Stimulated activated CD4-positive, alpha-beta T cell treated with anti-CD3 and anti-CD28 coated beads, Interleukin-12 subunit alpha, Interleukin-12 subunit beta, amount 100 ng/mL, for 48 hours (primary cell): ENCODE measurements at places on chromosomes 16 and 17.

DNA sequence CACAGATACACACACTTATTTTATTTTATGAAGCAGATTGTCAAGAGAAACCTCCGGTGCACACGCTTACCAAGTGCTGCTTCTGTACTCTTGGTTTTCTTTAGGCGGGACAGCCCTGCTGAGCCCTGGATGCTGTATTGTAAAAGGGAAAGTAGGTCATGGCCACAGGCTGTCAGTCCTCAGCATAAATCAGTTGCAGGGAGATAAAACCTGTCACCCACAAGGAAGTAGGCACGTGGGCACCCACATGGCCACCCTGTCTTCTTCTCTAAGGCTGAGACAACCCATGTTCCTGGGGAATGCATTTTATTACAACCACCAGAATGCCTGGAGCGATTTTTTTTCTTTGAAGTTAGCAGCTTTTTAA is 59.3 kb downstream of the ASIC2 start:
- DNase-seq = no peak

GRCh38 chr16:84518804-84519341 is 14.4 kb upstream of the MEAK7 start:
- no peak for DNase-seq

- no peak for DNase-seq
These were observed 258.4 kb upstream of the CACNG5 start for GRCh38 chr17:66576473-66576872.

GRCh38 chr16:47475786-47476185 is 14.7 kb downstream of the PHKB start:
- no peak for DNase-seq

DNA sequence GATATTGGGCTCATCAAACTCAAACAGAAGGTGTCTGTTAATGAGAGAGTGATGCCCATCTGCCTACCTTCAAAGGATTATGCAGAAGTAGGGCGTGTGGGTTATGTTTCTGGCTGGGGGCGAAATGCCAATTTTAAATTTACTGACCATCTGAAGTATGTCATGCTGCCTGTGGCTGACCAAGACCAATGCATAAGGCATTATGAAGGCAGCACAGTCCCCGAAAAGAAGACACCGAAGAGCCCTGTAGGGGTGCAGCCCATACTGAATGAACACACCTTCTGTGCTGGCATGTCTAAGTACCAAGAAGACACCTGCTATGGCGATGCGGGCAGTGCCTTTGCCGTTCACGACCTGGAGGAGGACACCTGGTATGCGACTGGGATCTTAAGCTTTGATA is 2.6 kb upstream of the HPR start:
- no peak for DNase-seq

DNA sequence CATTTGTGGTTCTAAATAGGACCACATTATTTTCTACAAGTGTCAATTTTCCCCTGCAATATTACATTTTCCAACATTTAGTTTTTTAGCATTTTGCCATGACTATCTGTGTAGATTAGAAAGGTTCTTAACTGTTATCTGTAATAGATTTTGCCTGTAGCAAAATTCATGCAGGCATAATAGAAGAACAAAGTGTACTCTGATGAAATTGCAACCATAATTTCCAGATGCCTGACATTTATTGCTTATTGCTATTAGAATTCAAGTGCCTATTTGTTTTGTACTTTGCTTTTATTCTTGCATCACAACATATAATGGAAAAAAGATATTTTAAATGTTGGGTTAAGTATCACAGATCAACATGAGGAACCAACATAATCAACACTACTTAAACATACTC is 337.7 kb downstream of the TOX3 start:
- DNase-seq = no peak

DNA sequence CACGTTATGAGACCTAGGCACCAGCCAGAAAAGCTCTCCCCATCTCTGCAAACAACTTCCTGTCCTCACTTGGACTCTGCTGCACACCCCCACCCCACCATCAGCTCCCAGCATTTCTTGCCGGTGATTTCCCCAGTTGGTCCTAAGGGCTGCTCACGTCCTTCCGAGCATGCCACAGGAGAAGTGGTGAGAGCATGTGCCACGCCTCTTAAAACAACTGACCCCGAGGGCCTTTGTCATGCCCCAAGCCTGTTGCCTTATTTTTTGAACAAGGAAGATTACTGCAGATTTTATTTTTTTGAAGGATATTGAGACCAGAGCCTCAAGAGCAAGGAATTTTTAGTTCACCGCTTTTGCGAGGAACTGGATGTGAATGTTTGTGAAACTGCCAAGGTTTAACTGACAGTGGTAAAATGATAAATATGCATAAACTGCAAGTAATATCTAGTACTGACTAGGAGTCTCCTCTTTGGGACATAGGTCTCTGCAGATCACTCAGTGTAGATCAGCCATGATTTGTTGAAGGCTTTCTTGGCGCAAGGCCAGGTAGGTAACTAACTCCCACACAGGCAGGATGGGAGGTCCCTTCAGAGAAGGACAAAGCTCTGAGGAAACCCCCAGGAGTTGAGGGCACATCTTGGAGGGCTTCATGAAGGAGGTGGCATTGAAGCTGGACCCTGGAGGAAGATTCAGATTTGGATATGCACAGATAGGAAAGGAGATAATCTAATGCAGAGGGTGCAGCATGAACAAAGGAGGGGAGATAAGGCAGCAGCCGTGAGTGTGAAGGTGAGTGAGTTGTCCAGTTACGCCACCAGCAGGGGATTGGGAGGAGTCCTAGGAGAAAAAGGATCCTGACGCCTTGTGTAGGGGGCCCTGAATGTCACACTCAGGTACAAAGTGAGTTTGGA is 44.7 kb downstream of the TMEM132E start:
- no peak for DNase-seq

DNA sequence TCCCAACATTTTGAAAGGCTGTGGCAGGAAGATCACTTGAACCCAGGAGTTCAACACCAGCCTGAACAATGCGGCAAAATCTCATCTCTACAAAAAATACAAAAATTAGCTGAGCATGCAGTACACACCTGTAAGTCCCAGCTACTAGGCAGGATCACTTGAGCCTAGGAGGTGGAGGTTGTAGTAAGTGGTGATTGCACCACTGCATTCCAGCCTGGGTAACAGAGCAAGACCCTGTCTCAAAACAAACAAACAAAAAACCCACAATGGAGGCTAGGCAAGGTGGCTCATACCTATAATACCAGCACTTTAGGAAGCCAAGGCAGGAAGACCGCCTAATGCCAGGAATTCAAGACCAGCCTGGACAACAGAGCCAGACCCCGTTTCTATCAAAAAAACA is 12.0 kb downstream of the APPBP2 start:
- no peak for DNase-seq

GRCh38 chr16:52247737-52248136 is 299.2 kb downstream of the TOX3 start:
- no peak for DNase-seq

GRCh38 chr17:79370126-79370525 is 240.7 kb downstream of the RBFOX3 start:
- no peak for DNase-seq
